ENCODE measurements at places on chromosomes 6 and 20.

GRCh38 chr6:143087856-143088255 is 27.2 kb downstream of the AIG1 start:
- no peak for DNase-seq

DNA sequence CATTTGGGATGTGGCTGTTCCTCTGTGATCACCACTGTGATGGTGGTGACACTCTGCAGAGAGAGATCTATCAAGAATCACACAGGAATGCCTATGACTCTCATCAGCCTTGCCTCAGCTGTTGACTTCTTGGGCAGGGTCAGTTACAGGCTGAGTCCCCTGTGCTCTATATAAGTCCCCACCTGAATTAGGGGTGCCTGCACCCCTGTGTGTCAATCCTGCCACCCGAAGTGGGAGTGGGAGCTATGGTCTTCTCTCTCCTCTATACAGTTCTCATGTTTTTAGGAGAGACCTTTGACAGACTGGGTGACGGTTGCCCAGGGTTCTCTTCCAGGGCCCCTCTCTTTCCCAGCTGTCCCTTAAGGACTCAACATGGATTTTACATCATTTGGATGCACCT is 173.8 kb downstream of the ZDHHC14 start:
- no peak for DNase-seq

- no peak for DNase-seq
Measured at GRCh38 chr6:3617681-3618311, 133.7 kb downstream of the PXDC1 start.

- no peak for DNase-seq
Measured at GRCh38 chr6:146741609-146742008, 142.8 kb downstream of the ADGB start.

DNA sequence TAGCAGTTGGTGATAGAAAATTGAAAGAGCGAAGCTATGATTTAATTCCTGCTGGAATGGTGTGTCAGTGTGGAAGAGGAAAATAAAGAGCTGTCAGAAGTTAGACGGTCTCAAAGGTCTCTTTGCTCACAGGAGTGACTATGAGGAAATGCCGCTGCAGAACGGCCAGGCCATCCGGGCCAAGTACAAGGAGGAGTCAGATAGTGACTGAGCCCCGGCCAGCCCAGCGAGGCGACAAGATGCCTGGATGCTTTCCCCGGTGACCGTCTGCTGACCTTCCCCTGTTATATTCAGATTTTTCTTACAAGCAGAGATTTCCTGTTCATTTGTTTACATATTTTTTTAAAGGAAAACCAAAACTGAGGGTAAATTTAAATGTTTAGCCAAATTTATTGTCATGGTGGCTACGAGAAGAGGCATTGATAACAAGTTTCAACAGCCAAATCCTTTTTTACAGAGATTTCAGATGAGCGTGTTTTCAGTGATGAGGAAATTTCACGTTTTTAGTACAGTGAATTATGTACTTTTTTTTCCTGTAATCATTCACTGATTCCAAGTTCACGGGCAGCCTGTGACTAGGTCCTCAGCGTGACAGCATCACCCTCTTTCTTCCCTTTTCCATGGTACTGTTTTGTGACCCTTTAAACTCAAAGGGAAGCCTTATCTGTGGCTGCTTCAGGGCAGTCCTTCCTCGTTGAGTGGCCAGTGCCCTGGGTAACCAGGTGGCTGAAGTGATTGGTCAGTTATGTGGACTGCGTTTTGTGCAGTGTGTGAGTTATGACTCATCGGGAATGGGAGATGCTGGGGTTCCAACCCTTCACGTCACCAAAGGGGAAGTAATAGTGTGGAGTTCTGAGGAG is 12.6 kb downstream of the DYNLT1 start:
- DNase-seq: no peak

GRCh38 chr6:168999392-168999791 is 254.3 kb downstream of the THBS2 start:
- DNase-seq: no peak

DNA sequence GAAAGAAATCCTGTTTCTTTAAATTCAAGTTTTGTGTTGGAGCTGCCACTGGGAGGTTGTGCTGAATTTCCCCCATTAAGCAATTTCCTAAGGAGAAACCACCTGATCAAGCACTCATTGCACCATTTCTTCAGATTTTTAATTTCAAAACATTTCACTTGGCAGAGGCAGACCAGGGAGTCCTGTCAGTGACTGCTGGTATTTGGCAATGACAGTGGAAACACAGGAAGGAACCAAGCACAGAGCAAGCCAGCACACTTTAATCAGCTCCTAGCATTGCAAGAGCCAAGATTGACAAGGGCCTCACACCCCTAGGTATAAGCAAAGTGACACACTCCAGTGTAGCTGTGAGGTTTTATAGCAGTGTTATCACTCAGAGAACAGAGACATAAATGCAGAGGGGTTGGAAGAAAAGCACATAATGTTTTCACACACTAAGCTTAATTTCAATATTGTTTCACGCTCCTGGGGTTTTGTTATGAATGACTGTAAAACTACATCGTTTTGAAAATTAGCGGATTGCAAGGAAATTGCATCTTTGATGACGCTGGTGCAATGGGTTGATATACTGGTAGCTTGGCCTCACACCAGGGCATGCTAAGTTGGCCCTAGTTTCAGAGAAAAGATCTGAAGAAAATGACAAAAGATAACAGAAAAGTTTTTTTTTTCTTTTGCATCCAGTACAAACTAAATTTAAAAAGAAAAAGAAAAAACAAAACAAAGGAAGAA is 768.4 kb downstream of the TFAP2A start:
- no peak for DNase-seq

GRCh38 chr6:23696992-23697391 is 429.0 kb upstream of the NRSN1 start:
- no peak for DNase-seq

GRCh38 chr6:100512203-100512862 is 47.6 kb upstream of the SIM1 start:
- no peak for DNase-seq

DNA sequence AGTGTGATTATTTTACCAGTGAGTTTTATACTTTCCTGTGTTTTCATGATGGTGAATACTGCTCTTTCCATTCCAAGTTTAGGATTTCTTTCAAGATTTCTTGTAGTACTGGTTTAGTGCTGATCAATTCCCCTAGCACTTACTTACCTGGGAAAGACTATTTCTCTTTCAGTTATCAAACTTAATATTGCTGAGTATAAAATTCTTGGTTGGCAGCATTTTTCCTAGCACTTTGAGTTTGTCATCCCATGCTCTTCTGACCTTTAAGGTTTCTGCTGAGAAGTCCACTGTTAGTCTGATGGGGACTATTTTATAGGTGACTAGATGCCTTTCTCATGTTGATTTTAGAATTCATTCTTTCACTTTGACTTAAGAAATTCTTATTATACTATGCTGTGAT is 842.8 kb upstream of the CITED2 start:
- no peak for DNase-seq

DNA sequence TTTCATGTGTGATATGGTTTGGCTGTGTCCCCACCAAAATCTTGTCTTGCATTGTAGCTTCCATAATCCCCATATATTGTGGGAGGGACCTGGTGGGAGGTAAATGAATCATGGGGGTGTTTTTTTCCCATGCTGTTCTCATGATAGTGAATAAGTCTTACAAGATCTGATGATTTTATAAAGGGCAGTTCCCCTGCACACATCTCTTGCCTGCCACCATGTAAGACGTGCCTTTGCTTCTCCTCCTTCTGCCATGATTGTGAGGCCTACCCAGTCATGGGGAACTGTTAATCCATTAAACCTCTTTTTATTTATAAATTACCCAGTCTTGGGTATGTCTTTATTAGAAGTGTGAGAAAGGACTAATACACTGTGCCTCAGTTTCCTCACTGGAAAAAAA is 4.2 kb upstream of the IL22RA2 start:
- no peak for DNase-seq

DNA sequence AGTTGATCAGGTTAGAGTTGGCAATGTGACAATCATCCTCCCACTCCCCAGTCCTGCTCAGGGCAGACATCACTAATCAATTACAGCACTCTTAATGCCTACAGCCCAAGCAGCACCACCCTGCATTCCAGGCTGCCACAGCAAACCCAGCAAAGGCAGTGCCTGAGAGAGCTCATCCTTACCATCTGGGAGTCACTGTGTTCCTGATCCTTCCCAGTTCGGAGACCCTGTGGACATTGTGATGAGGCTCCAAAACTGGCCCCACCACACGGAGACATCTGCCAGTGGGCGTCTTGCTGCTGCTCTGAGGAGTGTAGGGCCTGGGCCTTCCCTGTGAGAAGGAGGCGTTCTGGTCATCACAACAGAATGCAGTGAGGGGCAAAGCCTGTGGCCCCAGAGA is 216.5 kb upstream of the CST7 start:
- DNase-seq: no peak

DNA sequence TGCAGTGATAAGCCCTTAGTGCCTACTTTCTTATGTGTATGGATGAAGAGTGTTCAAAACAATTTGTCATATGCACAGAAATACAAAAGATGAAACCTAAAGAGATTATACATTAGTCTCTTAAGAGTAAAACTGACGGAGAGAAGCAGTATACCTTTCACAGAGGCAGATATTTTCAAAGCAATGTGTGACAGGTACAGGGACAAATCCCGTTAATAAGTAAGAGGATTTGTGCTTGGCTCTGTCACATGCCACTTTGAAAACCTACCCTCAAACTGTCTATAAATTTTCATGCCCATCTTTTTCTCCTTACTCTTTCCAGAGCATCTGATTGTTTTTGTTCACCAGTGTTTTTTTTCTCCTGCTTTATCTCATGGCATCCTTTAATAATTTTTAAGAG is 741.3 kb upstream of the MMS22L start:
- no peak for DNase-seq

DNA sequence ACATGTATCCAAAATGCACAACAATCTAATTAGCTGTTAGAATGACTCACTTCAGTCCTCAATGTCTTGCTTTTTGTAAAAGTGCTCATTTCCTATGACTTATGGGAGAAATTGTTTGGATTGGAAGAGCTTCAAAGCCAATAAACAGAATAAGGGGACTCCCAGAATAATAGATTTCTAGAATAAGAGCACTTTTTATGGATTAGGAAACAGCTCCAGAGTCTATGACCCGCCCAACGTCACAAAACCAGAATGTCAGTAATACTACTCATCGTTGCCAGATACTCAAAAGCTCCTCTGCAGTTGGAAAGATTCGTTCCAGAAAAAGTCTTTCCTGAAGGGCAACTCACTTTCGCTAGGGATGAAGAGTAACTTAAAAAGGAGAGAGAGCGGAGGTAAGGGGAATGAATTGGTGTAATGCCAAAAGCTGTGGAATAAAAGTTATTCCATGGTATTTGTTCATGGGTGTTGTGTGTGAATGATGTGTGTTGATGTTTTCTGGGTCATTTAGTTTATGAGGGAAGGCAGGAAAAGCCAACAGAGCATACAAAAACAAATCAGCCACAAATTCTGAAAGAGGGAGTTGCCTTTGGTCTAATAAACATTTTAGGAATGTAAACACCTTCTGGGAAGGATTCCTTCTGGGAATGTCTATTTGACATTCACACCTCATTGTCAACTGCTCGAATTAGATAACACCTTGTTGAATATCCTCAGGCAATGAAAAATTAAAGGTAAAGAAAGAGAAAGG is 64.6 kb downstream of the SYNE1 start:
- no peak for DNase-seq

DNA sequence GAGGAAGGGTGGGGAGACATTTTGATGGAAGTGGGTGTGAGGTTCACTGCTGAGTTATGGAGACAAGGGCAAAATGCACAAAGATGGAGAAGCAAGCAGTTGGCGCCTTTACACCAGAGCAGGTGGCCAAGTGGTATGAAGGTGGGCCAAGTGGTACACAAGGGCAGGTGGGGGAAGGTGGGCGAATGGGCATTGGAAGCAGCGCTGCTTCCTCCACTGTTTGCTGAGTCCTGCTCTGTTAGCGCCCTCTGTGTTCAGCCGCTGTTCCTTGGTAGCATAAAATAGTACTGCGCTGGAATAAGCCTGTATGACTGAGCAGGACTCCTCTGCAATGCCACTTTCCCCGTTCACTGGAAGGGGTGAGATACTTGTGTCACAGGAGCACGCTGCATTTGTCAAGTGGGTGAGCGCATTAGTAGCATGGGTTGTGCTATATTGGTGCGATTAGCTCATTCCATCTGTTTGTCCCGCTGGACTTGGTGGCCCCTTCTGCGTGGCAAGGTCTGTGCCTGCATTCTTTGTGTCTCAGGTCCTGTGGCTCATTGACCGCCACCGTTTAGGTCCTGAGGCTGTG is 116.4 kb downstream of the TOX2 start:
- DNase-seq: no peak

GRCh38 chr20:48832405-48832730 is 4.6 kb upstream of the PREX1 start:
- DNase-seq: no peak

GRCh38 chr6:125489579-125490285 is 188.0 kb upstream of the HDDC2 start:
- DNase-seq: no peak

- no peak for DNase-seq
Measured at GRCh38 chr6:35038076-35038475, 103.1 kb downstream of the TCP11 start.

- no peak for DNase-seq
Measured at GRCh38 chr6:88539295-88539764, 373.2 kb upstream of the CNR1 start.

DNA sequence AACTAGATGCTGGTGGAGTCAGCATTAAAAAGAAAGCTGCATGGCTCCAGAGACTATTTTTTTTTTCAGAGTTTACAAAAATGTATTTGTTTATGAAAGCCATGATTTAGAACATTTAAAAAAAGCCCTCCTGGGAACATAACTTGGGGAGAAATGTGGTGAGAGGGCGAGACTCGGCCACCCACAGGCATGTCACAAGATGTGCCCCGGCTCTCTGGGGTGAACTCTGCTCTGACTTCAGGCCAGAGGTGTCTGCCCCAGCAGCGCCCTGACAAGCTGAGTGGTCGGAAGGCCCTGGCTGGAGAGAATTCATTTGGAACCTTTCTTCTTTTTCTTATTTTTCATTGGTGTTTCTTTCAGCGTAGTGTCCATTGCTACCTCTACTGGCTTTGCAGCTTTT is 21.7 kb upstream of the RFPL4B start:
- DNase-seq: no peak

DNA sequence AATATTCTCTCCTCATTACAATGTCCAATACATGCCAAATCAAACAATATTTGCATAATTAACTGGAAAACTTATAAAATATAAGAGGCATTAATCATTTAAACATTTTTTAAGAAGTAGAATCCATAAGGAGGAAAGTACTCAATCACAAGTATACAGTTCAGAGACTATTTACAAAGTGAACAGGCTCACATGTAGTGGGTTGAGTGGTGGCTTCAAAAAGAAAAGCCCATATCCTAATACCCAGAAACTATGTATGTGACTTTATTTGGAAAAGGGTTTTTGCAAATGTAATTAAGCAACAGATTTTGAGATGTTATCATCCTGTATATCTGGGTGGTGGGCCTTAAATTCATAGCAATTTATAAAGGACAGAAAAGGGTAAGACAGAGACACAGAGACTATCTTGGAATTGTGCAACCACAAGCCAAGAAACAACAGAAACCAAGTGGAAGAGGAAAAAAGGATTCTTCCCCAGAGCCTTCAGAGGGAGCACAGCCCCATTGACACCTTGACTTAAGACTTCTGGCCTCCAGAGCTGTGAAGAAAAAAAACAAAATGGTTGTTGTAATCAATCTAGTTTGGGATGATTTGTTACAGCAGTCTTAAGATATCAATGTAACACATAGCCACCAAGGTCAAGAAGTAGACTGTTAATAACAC is 32.7 kb upstream of the CRISP1 start:
- DNase-seq: no peak

GRCh38 chr6:98880486-98880885 is 46.1 kb downstream of the POU3F2 start:
- no peak for DNase-seq
